Right lobe of liver (tissue), 6 donors: ENCODE measurements at places on chromosomes 2 and 18.

GRCh38 chr18:9581667-9582066 lies 32.7 kb downstream of the PPP4R1 start:
- H3K27ac ChIP-seq: no peak overlapping the region
- H3K4me1 ChIP-seq: no peaks in the 10 kb centered on the region
- H3K4me3 ChIP-seq: no peak overlapping the region
- peaks cover 17% of the 10 kb centered on the region for H3K36me3 ChIP-seq

DNA sequence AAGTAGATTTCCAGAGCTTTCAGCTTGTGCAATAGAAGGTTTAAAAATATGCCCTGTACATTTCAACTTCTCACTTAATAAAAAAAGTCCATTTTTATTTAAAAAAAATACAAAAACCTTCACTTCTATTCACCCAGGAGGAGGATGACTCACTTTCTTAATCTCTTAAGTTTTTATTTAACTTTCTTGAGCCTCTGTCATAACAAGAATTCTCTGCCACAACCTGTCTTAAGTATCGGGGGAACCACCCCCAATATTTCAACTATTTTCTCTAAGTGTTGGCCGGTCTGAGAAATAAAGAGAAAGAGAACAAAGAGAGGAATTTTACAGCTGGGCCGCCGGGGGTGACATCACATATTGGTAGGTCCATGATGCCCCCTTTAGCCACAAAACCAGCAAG lies 58.4 kb downstream of the LRATD1 start:
- DNase-seq: no peak
- H3K4me1 ChIP-seq: no peaks in the 10 kb centered on the region
- H3K27me3 ChIP-seq: no peaks in the 10 kb centered on the region
- H3K36me3 ChIP-seq: no peaks in the 10 kb centered on the region

DNA sequence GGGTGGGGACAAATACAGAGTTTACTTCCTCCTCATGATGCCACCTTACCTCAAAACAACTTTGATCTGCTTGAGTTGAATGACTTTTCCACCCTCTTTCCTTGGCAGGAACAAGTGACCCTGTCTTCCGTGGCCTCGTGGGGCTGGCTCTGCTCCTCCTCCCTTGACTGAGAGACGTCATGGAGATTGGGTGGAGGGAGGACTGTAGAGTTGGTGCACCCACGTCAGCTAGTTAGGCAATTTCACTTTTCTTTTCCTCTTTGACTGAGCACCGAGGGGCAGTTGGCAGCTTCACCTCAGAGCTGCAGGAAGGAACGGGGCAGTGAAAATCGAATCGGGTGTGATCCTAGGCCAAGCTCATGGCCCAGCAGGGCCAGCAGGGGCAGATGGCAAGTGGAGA lies at the start of gene SP140:
TSS of gene SP140 (plus strand) at position 251 of the 400 bp plus-strand sequence. CDS start at position 360, 109 bp downstream.
- peak within 1 kb of the TSS; percentile 52 for H3K27ac ChIP-seq
- H3K4me3 ChIP-seq: peak within 1 kb of the TSS; percentile 18
- no peaks in the 10 kb centered on the region for H3K4me1 ChIP-seq
- no peaks in the 10 kb centered on the region for H3K27me3 ChIP-seq
- peak; percentile 67 for DNase-seq

GRCh38 chr18:3747176-3747973 lies 297.4 kb downstream of the TGIF1 start:
- no peak for DNase-seq
- H3K27ac ChIP-seq: no peak overlapping the region
- no peak overlapping the region for H3K4me3 ChIP-seq
- H3K4me1 ChIP-seq: no peaks in the 10 kb centered on the region
- no peaks in the 10 kb centered on the region for H3K27me3 ChIP-seq

DNA sequence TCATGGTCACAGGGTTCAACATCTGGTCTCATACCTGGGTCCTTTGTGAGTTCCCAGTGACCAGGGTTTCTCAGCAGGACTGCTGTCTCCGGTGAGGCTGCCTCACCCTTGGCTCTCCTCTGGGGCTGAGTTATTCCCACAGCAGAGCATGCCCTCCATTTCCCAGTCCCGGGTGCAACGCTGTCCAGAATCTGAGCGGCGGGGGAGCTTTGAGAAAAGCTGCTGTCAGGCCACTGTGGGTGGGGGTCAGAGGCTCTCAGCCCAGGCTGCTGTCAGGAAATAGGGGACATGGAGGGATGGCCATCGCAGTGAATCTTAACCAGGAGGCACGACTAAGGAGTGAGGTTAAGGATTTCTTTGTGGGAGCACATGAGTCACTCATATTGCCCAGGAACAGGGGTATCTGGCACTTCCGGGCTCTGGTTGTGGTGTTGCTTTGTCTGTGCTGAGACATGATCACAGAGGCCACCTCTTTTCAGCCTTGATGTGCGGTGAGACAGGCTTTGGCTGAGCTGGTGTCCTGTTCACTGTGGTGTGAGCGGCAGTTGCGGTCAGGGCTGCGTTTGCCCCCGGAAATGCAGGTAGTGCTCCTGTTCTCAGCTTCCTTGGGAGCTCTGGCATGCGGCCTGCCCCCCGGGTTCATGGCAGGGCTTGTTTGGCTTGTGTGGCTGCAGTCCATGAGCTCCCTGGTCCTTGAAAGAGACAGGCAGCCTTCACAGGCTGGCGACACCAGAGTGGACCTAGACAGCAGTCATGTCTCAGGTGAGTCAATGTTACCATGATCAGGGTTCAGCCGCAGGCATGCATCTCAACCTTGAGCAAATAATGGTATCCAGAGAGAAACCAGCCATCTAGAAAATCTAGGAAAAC lies 310.7 kb upstream of the MYT1L start:
- H3K27me3 ChIP-seq: no peaks in the 10 kb centered on the region
- no peaks in the 10 kb centered on the region for H3K4me1 ChIP-seq
- no peak overlapping the region for H3K27ac ChIP-seq
- no peak for DNase-seq

- H3K4me3 ChIP-seq: no peak overlapping the region
- DNase-seq: no peak
- no peaks in the 10 kb centered on the region for H3K4me1 ChIP-seq
- peak overlapping the region; percentile 75 for H3K27ac ChIP-seq
Measured at GRCh38 chr18:55509631-55510324, 78.2 kb downstream of the TCF4 start.

GRCh38 chr2:62554440-62554839 lies 48.4 kb upstream of the TMEM17 start:
- no peaks in the 10 kb centered on the region for H3K4me1 ChIP-seq
- DNase-seq: no peak
- no peaks in the 10 kb centered on the region for H3K36me3 ChIP-seq
- no peak overlapping the region for H3K27ac ChIP-seq
- H3K27me3 ChIP-seq: no peaks in the 10 kb centered on the region

DNA sequence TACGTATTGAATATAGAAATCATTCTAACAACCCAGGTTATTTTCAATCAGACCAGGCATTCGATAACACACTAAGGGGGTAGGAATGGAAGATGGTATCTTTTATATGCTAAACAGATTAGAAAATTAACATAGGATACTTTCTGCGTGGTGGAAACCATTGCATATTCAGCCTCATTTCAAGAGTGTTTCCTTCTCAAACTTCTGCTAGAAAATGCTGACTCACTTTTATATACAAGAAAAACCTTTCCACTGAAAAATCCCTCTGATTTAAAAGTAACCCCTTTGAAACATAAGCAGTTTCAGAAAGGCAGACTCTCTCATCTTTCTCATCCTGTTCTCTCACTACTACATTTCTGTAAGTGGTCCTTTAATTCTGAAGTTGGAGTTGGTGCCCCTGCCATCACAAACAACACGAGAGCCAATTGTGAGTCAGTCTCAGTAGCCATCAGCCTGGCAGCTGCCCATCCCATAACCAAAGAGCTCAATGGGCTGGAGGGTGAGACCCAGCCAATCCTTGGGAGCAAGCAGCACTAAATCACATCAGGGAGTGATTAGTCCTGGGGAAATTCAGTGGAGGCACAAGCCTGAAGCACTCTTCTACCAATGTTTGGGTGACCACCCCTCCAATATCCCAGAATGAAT lies 343.1 kb downstream of the CELF4 start:
- no peaks in the 10 kb centered on the region for H3K36me3 ChIP-seq
- H3K27ac ChIP-seq: no peak overlapping the region
- H3K4me1 ChIP-seq: no peaks in the 10 kb centered on the region
- no peak for DNase-seq

- no peaks in the 10 kb centered on the region for H3K27me3 ChIP-seq
- H3K36me3 ChIP-seq: no peaks in the 10 kb centered on the region
- DNase-seq: no peak
- no peaks in the 10 kb centered on the region for H3K4me1 ChIP-seq
Measured at GRCh38 chr18:10724666-10725065, 198.8 kb downstream of the NAPG start.

GRCh38 chr18:29062921-29063320 lies 886.0 kb upstream of the CDH2 start:
- no peak overlapping the region for H3K27ac ChIP-seq
- H3K36me3 ChIP-seq: no peaks in the 10 kb centered on the region
- no peaks in the 10 kb centered on the region for H3K27me3 ChIP-seq
- no peak for DNase-seq

DNA sequence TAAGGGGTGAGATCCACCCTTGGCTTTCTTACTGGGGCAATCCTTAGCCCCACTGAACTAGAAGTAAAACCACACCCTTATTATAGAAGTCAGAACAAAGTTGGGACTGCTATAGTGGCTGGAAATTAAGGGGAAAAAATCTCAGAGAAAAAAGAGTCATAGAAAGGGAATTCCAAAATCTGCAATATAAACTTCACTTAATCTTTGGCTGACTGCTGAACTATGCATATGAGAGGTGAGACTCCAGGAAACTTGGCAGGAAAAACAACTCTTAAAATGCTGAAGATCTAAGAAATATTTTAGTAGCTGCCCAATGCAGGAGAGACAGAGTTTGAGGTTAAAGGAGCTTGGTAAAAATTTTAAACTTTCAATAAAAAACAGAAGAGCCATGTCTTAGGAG lies 201.8 kb upstream of the FN1 start:
- no peak overlapping the region for H3K27ac ChIP-seq
- no peaks in the 10 kb centered on the region for H3K36me3 ChIP-seq
- no peaks in the 10 kb centered on the region for H3K4me1 ChIP-seq
- no peak for DNase-seq
- H3K4me3 ChIP-seq: no peak overlapping the region

GRCh38 chr2:38095996-38096861 lies 20.3 kb upstream of the CYP1B1 start:
- H3K4me3 ChIP-seq: no peak overlapping the region
- H3K27ac ChIP-seq: no peak overlapping the region
- H3K36me3 ChIP-seq: no peaks in the 10 kb centered on the region
- DNase-seq: no peak

DNA sequence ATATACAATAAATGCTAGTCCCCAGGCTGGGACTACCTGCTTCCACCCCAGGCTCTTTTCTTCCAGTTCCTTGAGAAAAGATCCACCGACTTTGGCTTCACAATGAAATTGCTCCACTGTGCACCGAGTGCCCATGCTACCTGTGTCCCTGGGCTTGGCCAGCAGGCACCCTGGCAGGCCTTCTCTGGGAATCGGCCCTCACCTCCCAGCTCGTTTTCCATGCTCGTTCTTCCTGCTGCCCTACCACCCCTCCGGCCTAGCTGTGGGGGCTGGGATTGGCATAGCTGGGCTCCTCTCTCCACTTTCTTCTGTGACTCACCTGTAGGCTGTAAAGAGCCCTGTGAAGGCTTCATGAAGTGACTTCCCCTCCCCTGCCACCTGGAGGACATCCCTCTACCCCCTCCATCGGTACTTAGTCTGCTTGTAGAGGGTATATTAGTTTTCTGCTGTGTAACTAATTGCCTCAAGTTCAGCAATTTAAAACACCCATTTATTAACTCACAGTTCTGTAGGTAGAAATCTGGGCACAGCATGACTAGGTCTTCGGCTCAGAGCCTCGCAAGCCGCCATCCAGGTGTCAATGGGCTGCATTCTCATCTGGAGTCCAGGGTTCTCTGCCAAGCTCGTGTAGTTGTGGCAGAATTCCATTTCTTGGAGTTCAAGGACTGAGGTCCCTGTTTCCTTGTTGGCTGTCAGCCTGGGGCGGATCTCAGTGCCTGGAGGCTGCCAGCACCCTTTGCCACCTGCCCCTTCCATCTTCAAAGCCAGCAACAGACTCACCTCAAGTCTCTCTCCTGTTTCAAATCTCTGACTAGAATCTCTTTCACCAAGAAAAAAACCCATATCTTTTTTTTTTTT lies 57.6 kb downstream of the DPYSL5 start:
- no peaks in the 10 kb centered on the region for H3K36me3 ChIP-seq
- no peak overlapping the region for H3K27ac ChIP-seq
- H3K4me1 ChIP-seq: no peaks in the 10 kb centered on the region
- DNase-seq: no peak
- no peaks in the 10 kb centered on the region for H3K27me3 ChIP-seq

- no peaks in the 10 kb centered on the region for H3K36me3 ChIP-seq
- DNase-seq: no peak
- H3K27me3 ChIP-seq: no peaks in the 10 kb centered on the region
- no peak overlapping the region for H3K4me3 ChIP-seq
- no peaks in the 10 kb centered on the region for H3K4me1 ChIP-seq
- H3K27ac ChIP-seq: no peak overlapping the region
Measured at GRCh38 chr2:141522048-141522447, 608.8 kb downstream of the LRP1B start.

DNA sequence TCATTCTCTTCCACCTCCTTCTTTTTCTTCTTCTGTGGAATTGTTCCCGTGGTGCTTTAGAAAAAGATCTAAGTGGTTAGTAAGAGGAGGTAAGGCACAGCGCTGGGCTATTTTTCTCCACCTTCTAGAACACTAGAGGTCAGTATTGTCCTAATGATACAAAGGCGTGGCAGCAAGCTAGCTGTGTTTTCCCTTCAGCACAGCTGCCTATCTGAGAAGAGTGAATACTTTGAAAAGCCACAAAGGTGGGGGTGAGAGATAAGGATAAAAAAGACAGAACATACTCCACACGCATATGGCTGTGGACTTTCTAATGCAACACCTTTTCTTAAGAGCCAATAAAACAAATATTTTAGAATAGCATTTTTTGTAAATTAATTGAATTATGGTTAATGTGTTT lies 2.1 kb downstream of the CNTNAP5 start:
- peaks cover 20% of the 10 kb centered on the region for H3K27me3 ChIP-seq
- DNase-seq: no peak
- H3K4me3 ChIP-seq: no peak overlapping the region
- H3K4me1 ChIP-seq: peaks cover 3% of the 10 kb centered on the region
- no peak overlapping the region for H3K27ac ChIP-seq

DNA sequence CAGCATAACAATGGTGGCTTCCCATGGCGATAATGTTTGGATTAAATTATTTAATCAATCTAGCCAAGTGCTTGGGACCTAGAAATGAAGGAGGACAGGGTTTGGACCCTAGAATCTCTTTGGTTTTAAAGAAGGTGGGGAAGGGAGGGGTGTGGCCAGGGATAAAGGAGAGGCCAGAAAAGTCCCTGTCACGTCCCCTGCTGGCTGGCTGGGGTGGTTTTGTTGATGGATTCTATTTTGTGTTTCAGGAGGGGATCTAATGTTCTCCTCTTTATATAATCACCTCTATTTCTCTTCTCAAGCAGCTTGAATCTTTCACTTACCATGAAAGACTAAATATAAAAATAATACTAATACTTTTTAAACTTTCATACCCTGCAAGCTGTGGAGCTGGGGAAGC lies 52.6 kb upstream of the GALR1 start:
- H3K36me3 ChIP-seq: no peaks in the 10 kb centered on the region
- H3K27ac ChIP-seq: no peak overlapping the region
- DNase-seq: no peak
- no peak overlapping the region for H3K4me3 ChIP-seq
- H3K4me1 ChIP-seq: no peaks in the 10 kb centered on the region
